ENCODE measurements at places on chromosomes 1 and 21.

- no peak for DNase-seq
These were observed 32.9 kb upstream of the COL6A1 start for GRCh38 chr21:45948576-45949141.

DNA sequence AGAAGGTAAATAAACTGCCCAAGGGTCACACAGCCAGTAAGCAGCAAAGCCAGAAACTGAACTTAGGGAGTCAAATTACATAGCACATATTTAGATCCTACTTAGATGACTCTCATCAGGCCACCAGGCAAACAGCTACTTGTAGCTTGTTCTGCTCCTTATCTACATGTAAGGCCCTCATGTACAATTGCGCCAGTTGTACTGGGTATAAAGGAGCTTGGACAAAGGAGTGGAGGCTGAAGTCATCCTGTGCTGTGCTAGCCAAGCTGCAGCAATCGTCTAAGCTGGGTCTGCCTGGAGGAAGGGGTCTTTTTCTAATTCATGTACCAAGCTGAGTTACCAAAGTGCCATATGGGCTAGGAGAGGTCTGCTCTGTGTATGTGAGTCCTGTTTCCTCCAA is 12.8 kb downstream of the ETNK2 start:
- DNase-seq: no peak

GRCh38 chr21:33947451-33948095 is 32.0 kb upstream of the ATP5PO start:
- DNase-seq: peak; percentile 86

DNA sequence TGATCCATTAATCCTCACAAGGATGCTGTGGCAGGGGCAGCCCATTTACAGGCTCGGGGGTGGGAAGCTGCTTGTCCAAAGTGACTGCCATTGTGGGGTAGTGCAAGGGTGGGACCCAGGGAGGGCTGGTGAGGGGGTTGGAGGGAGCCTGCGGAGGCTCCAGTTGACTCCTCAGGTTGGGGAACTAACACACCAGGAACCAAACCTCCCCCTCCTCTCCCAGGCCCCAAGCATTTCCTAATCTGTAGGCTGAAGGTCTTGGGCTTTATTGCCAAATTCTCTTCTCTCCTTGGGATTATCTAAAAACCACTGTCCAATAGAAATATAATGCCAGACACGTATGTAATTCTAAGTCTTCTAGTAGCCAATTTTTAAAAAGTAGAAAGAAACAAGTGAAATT is 18.2 kb downstream of the IKBKE start:
- DNase-seq: no peak

GRCh38 chr1:26772687-26773086 is 15.1 kb upstream of the PIGV start:
- no peak for DNase-seq

DNA sequence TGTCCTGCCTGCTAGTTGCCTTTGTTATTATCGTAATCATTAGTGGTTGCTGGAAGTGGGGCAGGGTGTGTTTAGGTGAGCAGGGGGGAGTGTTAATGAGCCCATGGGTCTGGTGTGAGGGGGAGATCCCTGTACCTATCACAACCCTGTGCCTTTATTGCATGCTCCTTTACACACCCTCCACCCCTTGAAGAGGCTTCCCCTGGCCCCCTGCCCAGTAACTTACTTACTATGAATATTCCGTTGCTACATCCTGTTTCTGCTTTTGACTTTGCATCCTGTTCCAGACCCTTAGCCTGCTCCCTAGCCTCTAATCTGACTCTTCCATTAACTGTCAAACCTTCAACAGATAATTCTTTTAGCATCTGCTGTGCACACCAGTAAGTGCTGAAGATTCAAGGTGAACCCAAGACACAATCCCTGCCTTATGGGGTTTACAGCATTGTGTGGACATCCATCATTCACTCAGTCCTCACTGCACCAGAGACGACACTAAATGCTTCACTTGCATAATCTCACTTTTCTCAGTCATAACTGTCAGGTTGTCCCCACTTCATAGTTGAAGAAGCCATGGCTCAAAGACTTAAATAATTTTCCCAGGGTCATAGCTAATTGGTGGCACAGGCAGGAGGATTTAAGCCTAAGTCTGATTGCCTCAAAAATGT is 47.9 kb downstream of the CDC7 start:
- DNase-seq: peak; percentile 49

DNA sequence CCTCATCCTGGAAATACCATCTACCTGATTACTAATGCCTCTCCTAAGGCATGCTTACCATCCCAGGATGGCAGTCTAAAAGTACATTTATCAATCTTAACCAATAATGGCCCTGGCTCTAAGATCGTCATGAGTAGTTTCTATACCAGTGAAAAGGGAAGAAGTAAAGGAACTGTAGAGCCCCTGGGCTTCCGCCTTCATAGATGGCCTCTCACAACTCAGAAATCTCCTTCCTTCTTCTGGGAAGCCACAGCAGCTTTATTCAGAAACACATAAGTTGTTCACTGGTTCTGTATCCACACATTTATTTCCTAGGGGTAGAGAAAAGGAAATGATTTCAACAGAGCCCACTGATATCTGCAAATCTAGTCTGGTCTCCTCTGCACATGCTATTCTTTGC is 41.0 kb upstream of the CD5L start:
- DNase-seq: no peak

DNA sequence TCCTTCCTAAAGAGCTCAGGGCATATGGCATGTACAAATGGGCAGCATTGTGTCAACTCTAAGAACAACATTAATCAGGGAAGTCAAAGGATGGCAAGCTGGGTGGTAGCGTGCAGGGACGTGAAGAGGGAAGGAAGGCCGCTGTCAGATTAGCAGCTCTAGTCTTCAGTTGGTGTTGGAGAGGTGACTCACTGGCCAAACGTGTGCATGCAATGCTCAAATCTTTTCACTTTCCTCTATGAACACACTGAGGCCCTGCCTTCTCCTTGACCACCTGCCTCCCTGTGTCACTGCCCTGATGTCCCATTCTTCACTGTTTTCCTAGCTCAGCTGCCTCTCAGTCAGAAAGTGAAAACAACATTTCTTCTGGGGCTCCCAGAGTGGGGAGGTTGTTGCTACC is 5.9 kb upstream of the PIGR start:
- DNase-seq: no peak

- no peak for DNase-seq
These were observed 68.5 kb upstream of the PLXNA2 start for GRCh38 chr1:208312706-208313105.

GRCh38 chr1:201153474-201154388 is 543 bp downstream of the TMEM9 start:
- DNase-seq: no peak

GRCh38 chr1:185108321-185108720 is 48.4 kb downstream of the TRMT1L start:
- DNase-seq: no peak

DNA sequence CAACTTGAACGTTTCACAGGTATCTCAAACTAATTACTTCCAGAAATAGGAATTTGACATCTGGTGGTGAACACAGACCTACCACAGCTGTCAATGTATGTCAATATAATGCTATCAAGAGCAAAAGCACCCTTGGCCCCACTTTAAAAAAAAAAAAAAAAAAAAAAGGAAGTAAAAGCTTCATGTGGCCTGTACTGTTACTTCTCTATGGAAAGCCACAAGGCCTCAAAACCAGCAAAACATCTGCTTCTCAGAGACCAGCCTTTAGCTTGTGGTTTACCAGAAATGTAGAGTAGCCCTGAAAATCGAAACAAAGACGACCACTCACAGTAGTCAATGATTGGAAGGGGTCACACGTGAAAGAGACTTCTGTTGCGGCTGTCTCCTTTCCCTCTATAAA is 109.6 kb downstream of the SLC45A1 start:
- DNase-seq: no peak

- no peak for DNase-seq
These were observed 244.6 kb upstream of the DMRTA2 start for GRCh38 chr1:50667710-50668356.

GRCh38 chr1:75396745-75397144 is 214.2 kb downstream of the SLC44A5 start:
- no peak for DNase-seq

GRCh38 chr21:39071623-39072214 is 111.5 kb downstream of the PSMG1 start:
- no peak for DNase-seq

GRCh38 chr1:87884581-87884980 is 555.9 kb downstream of the LMO4 start:
- DNase-seq: no peak

DNA sequence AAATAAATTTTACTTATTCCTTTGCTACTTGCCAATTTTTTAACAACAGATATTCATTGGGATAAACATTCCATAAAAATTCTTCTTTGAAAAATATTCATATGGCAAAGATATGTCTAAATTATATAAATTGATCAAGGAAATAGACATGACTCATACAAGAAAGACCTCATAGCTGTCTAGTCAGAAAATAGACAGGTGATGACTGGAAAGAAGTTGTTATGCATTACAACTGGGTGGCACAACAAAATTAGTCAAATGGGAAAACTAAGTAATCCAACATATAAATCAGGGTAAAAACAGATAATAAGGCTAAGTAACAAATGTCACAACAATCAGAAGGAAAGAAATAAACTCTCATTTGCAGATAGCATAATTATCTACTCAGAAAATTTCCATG is 92.0 kb downstream of the USH2A start:
- DNase-seq: no peak

GRCh38 chr1:65509912-65510680 is 89.6 kb downstream of the LEPR start:
- no peak for DNase-seq

DNA sequence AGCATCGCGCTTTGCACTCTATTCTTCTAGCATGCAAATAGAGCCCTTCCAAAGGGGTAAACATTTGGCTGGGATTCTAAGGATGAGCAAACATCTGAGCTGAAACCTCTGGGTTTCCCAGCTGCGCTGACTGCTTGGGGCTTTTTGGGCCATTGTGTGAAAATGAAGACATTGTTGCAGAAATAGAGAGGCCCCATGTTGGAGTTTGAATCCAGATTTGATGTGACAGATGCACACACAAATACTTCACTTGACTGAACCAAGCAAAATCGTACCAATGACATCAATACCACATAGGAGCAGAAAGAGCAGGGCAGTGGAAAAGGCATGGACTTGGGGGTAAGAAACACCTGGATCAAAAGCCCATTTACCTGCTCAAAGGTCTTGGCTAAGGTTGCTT is 144.6 kb upstream of the HMGB4 start:
- no peak for DNase-seq

DNA sequence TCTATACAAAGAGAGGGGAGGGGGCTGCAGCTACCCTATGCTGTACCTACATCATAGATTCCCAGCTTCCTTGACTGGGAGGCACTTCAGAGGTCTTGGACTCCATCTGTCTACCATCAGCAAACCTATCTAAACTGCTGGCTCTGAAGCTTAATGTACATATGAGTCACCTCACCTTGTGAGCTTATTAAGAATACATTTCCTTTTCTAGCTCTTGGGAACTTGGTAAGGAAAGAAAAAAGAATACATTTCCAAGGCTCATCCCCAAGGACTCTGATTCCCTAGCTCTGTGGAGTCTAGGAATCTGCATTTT is 50.0 kb upstream of the PRELP start:
- no peak for DNase-seq

DNA sequence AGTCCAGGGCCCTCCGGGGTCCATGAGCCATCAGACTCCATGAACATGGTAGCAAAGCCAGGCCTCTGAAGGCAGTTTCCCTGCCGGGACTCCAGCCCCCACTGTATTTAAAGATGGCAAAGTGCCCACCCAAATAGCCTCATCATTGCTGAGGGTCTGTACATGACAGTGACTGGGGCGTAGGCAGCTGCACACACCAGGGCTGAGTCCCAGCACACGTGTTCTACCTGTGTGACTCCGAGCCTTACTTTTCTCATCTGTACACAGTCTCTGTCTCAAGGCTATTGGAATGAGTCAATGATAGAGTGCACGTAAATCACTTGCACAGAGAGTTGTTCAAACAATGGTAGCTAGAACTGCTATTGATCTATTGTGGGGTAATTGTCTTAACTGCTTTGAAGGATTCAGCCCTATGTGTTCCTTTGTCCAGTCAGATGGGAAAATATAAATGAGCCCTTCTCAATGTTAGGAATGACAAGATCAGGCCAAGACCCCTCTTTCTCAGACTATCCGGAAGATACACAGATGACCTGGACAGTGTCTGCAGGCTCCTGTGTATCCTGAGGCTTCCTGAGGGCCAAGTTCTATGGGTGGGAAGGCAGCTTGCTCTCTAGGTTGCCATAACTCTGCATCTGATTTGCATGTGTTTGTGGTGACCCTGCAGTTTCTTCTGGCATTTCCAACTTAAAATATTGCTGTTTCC is 48.9 kb downstream of the RASSF5 start:
- no peak for DNase-seq

GRCh38 chr1:109161858-109162606 is 48.1 kb downstream of the ELAPOR1 start:
- peak; percentile 29 for DNase-seq

DNA sequence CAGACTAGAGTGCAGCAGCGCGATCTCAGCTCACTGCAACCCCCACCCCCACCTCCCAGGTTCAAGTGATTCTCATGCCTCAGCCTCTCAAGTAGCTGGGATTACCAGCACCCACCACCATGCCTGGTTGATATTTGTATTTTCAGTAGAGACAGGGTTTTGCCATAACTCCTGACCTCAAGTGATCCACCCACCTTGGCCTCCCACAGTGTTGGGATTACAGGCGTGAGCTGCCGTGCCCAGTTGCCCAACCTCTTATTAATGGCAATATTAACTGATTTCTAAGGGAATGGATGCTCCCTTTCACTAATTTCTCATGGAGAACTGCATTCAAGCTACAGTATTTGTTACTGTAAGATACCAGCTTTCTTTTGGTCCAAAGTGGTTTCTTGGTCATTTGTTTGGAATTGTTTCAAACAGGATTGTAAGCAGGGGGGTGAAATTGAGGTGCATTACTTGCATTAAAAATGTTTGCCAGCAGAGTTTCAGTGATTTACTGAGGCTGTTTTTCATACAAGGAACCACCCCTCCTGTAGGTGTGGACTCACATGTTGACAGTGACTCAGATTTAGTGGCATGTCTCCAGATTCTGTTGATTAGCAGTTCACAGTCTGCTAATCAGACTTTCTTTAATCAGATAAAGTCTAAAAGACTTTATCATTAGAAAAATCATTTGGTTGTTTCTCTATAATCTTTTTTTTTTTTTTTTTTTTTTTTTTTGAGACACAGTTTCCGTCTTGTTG is 3.9 kb upstream of the TGFBR3 start:
- peak; percentile 68 for DNase-seq

DNA sequence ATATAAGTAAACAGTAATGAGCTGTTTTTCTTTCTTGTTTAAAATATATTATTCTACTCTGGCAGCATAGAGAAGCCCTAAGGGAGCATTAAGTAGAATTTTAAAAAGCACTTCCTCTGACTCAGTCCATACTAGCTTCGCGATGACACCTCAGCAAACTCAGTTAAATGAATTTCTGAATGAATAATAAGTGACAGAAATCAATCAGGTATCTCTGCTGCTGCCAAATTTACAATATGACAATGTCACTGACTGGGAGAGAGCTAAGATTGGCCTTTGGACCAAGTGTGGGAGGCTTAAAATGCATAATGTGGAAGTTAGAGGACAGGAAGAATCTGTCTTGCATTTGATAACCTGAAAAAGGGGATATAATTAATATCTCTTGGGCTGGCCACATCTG is 296.1 kb downstream of the HHIPL2 start:
- DNase-seq: no peak
